ENCODE measurements at places on chromosomes 11 and 22.

DNA sequence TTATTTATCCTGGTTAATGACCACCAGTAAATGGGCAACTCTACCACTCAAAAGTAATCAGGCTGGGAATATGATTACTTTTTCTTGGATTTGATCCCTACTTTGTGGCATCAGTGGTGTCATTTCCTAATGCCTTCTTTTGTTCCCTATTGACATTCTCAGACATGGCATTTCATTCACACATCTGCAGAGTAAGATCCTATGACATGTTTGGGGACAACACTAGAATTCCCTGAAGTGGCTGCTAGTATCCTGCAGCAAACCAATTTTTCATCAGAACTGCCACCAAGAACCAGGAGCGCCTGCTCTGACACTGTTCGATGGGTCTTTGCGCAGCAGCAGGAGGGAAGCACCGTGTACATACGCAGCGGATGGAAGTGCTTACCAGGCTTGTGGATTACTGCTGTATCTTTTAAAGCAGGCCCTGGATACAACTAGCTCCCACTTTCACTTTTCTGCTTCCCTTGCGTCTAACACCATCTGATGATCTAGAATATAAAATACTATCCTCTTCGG, 97.7 kb downstream of the LARGE2 start:
- DNase-seq = no peak

DNA sequence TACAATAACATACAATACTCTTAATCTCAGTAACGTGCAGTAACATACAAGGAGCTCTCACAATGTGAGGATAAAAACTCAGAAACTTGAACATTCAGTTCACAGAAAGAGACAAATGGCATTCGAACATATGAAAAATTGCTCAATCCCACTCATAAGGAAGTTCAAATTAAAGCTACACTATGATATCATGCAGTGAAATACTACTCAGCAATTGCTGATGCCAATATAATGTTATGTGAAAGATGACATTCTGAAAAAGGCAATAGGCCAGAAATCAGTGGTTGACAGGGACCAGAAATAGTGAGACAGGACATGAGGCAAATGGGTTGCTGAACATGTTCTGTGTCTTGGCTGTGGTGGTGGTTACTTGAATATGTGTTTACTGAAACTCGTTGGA, 33.7 kb upstream of the PITPNB start:
- no peak for DNase-seq

DNA sequence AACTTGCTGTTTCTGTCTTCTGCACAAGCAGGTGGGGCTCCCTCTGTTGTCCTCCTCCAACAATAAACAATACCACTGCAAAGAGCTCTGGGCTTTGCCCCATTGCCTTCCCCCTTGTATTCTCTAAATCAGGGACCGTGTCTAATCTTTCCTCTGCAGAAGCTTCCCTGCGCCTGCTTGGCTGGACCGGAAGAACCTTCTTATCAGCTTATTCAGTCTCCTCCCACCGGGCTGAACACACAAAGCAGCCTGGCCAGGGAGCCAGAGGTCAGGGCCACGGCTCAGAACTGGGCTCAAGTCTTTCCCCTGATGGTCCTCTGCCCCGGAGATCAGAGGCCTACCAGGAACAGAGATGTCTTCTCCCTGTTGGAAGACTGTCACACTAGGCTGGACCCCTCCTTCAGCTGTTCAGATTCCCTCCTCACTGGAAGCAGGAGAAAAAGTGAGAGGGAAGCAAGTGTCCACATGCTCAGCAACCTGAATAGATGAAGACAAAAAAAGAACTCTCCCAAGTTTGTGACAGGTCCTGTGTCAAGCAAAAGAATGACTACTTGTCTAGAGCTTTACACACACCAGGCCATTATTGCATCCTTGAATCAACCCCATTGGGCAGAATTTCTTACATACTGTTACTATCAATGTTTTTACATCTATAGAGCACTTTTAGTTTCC, 63.7 kb downstream of the RAB30 start:
- DNase-seq = no peak

GRCh38 chr11:61963282-61964057, 4.0 kb downstream of the FTH1 start:
- peak; percentile 59 for DNase-seq

DNA sequence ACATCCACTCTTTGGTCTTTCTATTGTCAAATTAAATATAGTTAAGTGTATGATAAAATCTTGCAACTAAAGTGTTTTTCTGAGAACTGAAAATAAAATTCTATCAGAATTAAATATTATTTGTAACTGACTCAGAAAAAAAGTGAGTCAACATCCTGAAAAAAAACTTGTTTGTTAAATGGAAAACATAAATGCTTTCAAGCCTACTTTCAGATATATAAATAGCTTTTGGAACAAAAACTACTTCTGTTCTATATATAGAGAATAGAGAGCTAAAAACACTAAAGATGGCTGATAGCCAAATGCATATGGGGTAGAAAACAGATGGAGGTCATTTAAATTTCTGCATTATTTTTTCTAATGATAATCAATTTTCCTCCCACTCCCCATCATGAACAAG, 61.8 kb downstream of the PIK3C2A start:
- DNase-seq = no peak

DNA sequence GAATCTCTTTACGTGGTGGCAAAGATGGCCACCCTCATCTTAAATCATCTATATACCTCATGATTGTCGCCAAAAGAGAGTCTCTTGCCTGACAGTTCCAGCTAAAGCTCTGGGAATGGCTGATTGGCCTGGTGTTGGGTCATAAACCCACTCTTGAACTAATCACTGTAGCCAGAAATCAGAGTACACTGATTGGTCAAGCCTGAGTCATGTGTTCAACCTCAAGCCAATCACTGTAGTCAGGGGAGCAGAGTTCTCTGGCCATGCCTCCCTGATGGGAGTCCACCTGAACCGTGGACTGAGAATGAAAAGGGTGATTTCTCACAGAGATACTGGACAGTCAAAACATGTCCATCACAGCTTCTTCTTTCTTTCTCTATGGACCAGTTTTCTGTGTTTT, 45.8 kb downstream of the RCN1 start:
- DNase-seq = no peak

DNA sequence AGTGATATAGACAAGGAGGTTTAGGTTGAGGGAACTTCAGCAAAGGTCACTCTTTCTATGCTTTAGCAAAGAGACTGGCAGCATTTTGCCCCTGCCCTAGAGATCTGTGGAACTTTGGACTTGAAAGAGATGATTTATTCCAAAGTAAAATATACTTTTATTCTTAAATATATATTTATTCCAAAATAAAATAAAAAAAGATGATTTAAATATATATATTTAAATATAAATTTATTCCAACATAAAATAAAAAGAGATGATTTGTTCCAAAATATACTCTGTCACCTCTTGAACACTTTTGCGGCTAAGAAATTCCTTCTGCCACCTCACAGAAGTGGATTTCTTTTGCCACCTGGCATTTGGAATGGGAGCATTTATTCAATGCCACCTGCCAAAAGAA, 521.3 kb upstream of the CHORDC1 start:
- no peak for DNase-seq

DNA sequence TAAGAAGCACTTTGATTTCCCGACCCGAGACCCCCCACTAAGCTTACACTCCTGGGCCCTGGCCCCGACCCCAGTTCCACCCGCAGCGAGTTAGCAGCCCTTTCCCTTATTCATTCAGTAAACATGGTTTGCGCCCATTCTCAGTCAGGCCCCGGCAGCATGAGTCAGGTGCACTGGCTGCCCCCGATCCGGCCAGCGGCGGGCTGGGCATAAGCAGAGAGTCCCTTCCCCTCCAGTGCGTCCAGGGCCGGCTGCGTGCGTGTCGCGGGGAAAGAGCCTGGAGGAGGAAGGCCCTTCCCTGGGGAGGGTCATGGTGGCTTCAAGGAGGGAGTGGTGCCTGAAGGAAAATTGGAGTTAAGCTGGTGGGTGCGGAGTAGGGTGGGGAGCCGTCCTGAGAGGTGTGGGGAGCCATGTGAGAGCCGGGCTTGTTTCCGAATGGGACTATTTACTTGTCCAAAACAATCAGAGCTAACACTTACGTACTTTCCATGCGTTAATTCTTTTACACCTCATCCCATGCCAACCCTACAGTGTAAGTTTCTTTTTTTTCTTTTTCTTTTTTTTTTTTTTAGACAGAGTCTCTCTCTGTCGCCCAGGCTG, 657 bp downstream of the IGHMBP2 start:
- no peak for DNase-seq

DNA sequence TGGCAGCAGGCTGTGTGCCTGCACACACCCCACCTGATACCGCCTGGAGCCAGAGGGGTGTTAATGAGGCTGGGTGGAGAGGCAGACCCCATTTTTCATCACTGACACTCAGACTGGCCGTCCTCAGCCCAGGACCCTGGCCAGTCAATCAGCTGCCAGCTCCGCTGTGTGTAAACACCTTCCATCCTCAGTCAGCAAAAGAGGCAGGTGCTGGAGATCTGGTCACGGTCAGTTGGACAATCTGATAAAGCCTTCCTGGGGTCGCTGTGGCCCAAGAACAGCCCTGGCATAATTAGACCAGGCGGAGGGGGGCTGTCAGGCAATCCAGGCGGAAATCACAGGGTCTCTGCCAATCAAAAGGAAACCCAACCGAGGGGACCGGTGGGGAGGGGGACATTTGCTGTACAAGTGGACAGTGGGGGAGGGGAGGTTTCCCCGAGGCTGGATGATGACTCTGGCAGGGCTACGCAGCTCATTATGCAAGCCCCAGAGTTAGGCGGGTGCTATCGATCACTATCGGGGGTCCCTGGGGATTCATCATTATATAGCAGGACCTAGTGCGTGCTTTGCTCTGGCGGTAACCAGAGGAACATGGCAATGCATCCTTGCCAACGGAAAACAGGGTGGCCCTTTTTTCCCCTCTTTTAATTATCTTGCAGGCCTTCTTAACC, 72.9 kb downstream of the ABTB2 start:
- no peak for DNase-seq

GRCh38 chr11:10659339-10660216, 34.0 kb downstream of the IRAG1 start:
- DNase-seq = no peak

- no peak for DNase-seq
Observed at GRCh38 chr11:36792996-36793914, 195.2 kb upstream of the RAG2 start.

DNA sequence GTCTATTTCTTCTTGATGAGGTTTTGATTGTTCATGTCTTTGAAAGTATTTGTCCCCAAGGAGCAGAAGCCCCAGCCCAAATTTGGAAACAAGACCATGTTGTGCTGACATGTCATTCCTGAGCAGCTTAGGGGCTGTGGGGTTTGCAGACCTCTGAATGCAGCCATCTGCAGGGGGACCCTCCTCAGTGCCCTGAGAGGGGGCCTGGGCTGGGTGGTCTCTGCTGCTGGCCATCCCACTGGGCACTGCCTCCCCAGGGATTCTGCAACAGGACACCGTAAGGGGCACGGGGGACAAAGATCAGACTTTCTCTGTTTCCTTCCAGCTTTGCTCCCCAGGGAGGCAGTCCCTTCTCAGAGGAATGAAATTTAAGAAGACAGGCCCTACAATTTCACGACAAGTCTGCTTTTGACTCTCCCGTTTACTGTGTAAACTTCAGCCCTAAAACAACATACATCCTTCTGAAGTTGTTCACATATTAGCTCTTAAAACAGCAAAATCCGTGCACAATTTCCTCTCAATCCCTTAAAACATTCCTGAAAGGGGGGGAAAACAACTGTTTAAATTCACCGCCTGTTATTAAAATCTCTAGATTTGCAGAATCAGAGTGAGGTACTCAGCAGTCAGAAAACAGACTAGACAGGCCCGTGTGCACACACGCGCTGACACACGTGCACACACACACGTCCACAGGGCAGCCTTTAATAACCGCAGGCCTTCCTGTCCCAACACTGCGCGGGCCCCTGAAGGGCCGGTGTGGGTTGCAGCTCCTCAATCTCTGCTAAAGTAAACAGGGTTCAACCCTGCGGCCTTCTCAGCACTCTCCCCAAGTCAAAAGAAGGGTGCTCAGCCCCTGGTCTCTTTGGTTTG, 109.8 kb downstream of the KCNQ1 start:
- DNase-seq = peak; percentile 45

DNA sequence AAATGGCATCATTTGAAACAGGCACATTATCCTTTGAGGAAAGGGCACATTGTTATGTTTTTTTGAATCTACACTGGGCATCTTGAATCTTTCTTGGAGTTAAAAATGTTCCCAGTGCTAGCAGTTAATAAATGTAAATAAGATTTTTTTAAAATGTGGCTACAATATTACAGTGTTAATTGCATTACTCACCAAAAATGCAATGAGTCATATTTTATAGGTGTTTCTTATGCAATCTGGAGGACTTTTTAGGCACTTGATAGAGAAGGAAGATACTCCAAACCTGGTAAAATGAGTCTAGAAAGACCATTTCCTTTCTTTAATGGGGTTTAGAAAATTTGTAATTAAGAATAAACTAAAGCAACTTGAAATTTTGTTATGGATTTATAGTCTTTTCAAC, 238.0 kb downstream of the METTL15 start:
- no peak for DNase-seq

- no peak for DNase-seq
Observed at GRCh38 chr11:15309296-15309695, 194.6 kb downstream of the INSC start.

GRCh38 chr22:44371741-44372525, 59.2 kb upstream of the SHISAL1 start:
- DNase-seq = no peak

DNA sequence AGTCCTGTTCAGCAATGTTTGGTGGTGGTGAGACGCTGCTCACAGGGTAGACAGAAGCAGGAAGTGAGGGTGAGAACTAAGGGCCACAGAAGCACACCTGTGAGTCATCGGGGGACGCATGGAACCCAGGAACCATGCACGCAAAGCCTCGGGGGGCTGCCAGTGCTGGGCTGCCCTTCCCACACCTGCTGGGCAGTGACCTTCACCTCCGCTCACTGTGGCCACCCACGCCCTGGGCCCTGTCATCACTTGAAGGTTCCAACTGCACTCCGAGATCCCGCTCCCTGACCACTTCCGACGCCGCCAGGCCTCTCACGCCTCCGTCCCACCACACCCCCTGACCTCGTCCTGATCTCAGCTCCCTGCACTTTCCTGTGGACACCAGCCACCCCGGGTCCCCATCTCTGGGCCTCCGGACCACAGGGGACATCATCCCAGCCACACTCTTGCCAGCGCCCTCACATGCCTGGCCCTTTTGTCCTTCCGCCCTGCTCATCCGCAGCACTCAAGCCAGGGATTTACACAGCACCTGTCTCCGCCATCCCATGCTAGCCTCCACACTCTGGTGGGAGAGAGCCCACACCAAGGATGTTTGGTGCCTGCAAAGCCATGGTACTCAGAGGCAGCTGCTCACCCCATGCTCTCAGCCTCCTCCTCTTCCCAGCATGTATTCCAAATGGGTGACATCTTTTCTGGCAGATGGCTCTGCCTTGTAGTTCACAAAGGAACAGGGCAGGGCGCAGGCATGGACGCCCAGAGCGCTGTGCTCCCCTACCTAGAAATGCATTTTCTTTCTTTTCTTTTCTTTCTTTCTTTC, 23.1 kb upstream of the ATXN10 start:
- DNase-seq = no peak
